ENCODE measurements at places on chromosomes 1 and 21.

DNA sequence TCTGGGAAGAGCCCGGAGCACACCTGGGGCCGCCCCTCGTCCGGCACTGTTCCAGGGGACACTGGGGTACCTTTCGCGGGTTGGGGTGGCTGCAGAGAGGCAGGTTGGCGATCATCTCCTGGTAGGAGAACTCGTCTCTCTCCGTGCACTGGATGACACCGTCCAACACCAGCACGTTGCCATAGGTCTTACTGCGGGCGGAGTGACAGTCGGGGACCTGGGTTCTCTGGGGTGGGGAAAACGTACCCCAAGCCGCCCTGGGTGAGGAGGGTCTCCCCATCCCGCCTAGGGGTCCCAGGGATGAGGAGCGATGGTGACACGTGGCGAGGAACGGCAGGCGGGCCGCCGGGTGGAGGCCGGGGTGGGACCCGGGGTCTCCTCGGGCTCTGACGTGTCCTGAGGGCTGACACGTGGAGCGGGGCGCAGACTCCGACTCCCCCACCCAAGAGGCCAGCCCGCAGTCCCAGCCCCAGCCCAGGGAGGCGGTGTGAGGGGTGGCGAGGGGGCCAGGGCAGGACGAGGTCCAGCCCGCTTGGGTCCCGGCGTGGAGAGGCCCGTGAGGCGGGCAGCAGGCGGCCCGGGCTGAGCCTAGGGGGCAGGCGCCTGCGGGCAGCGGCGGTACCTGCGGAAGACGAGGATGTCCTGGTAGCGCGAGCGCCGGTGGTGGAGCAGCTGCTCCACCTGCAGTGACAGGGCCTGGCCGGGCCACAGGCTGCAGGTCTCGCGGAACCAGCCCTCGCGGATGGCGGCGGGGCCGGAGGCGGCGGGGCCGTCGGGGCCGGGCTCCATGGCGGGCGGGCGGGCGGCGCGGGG lies 457 bp downstream of the SRM start:
- peak; percentile 11 for DNase-seq

DNA sequence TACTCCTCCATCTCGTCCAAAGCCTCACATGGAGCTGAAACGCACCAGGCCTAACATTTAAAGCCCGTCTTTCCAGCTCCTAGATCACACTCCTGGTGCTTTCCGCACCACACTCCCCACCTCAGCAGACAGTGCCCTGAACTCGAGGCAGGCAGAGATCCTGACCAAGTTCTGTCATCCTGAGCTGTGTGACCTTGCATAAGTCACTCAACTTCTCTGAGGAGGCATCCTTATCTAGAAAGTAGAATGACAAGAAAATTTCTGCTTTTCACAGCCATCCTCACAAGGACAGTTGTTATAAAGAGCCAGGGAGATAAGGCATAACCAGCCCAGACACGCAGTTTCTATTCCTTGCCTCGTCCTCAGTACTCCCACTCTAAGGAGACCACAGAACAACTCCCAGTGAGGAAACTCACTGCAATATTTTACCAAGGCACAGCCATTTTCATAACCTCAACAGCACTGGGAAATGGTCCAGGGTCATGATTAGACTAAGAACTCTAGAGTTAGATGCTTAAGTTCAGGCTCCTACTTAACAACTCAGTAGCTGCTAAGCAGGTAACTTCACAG lies 3.1 kb downstream of the LRP8 start:
- DNase-seq, result no peak

GRCh38 chr21:39022863-39023693 lies 160.2 kb downstream of the PSMG1 start:
- DNase-seq, result no peak

DNA sequence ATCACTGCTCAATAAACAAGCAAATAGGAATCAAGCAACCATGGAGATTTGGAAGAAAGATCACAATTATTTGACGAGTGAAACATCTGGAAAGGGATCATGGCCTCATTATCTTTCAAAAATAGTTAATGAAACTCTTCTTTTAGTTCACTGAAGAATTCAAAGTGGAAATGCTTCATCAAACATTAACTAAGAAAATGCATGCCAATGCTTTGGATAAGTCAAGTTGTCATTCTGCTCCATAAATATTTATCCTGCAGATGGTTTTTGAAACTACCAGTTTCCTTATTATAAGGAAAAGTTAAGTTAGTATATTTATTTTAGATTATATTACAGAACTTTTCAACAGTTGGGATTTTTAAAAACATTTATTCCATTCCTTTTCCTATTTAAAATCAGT lies 206.5 kb upstream of the ADGRL2 start:
- no peak for DNase-seq

DNA sequence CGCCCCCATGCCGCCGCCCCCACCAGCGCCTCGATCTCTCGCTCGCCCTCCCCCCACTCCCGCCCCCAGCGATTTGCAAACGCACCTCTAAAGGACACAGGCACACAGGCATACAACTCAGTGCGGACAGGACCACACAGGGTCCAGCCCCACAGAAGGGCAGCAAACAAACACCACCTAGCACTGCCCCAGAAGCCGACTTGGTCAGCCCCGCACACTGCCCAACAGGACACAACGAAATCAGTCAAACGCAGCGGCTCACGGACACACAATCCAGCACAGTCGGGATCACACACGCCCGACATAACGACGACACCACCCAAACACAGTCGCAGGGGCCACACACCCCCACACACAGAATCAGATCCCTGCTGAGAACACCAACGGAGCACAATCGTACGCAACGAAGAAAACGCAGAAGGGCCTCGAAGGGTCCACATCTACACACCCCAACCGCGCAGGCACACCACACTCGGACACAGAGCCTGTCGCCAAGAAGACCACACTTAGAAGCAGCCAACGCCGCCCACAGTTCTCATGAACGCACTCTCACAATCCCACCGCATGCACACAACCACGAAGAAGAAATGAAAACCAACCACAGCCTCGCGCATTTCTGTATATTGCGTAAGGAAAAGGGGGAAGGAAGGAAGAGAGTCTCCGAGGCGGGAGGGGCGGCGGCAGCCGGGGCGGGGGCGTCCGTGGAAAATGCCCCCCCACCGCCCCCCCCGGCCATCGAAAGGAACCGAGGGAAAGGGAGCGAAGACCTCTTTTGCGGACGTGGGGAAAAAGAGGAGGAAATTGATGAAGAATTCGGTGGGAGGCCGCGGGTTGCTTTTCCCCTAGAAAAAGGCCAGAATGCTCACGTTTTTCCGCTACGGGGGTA lies 481 bp downstream of the TAL1 start:
- no peak for DNase-seq

GRCh38 chr1:70990469-70991253 lies 57.0 kb downstream of the PTGER3 start:
- no peak for DNase-seq

- DNase-seq, result no peak
Observed at GRCh38 chr1:204418174-204419063, 6.8 kb upstream of the PPP1R15B start.

DNA sequence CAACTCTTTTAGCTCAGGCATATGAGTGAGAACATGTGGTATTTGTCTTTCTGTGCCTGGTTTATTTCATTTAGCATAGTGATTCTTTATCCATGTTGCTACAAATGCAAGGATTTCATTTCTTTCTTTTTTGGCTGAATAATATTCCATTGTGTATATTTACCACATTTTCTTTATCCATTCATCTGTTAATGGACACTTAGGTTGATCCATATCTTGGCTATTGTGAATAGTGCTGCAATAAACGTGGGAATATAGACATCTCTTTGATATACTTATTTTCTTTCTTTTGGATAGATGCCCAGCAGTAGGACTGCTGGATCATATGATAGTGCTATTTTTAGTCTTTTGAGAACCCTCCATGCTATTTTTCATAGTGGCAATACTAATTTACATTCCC lies 30.8 kb downstream of the ASB17 start:
- no peak for DNase-seq

GRCh38 chr1:177471244-177471643 lies 300.5 kb downstream of the BRINP2 start:
- no peak for DNase-seq

DNA sequence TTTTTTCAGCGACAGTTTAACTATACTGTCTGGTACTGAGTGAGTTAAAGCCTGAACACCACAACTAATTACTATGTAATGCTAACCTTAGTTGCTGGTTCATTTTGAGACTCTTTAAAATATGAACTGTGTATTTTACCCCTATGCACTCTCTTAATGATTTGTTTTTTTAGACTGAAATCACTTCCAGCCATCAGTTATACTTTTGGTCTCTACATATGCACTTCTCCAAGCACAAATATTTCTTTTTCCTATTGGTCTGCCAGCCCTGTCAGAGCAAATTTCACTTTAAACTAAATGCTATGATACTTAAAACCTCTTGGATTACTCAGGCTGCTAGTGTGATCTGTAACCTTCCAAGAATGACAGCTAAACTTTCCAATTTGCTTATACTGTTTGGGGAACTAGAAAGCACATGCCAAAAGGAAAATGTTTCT lies 38.1 kb upstream of the SCYL3 start:
- DNase-seq, result no peak

DNA sequence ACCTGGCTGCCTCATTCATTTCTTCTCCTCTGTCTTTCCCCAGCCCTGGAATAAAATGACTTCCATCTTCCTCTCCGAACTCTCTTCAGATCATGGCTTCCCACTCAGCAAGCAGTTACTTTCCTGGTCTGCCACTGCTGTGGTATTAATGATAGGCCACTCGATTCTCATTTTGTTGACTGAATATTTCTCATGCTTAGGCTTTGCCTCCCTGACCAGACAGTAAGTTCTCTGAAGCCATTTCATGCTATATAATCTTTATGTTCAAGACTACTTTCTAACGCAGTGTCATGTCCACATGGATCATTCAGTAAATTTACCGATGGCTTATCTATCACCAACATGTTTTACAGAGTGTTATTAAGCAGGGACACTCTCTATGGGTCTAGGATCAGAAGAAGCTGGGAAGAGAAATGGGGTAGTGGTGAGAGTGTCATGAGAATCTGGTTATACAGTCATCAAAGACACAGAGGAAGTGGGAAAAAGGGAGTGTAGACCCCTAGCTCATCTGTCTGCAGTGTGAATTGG lies 20.6 kb downstream of the RUNX1 start:
- no peak for DNase-seq

DNA sequence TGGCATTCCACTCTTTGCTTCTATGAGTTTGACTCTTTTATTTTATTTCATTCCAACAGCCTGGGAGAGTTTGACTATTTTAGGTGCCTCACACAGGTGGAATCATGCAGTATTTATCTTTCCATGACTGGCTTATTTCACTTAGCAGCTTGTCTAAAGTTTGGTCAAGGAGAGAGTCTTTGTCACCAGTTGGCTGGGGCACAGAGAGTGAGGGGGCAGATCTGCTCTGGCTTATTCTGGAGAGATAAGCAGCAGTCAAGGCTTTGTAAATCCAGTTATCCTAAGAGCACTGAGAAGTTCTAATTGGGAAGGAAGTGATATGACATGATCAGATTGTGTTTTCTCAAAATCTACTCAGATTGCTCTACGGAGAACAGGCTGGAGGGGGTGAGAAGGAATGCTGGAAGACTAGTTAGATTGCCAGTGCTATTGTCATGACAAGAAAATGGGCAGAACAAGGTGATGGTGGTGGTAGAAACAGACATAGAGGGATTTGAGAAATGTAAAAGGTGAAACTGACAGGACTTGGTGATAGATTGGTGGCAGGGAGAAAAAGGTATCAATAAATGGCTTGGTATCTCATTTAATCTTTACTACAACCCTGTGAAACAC lies 12.1 kb upstream of the CTTNBP2NL start:
- no peak for DNase-seq

DNA sequence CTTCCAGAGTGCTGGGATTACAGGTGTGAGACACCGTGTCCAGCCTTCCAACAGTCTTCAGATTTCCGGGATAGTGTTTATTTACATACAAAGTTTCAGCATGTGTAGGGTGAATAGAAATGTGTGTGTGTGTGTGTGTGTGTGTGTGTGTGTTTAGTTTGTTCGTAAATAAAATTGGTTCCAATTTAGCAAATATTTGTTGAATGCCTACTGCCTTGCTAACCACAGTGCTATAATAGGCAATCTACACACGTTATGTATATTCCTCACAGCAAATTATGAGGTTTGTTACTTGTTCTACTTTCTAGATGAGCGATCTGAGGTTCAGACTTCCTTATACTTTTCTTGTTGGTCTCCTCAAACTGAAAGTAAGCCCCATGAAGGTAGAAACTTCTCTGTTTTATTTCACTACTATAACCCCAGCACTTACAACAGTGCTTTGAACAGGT lies 32.8 kb upstream of the EPS15 start:
- no peak for DNase-seq

GRCh38 chr1:22959545-22960360 lies 12.9 kb downstream of the LACTBL1 start:
- no peak for DNase-seq

GRCh38 chr21:38838598-38839327 lies 33.0 kb downstream of the ETS2 start:
- DNase-seq, result no peak

DNA sequence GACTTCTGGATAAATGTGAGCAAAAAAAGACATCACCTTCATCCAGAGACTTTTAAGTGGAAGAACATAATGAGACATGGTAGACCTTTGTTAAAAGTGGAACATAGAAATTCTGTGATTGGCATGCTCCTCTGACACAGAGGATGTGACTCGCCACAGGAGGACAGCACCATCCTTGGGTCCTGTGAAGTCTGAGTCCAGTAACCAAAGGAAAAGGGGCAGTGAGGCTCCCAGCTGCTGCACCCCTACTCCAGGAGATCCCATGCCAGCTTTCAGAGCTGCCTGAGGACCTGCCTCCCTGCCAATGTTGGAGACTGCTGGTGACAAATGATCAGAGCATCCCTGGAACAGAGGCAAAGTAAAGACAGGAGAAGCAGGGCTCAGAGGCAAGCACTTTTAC lies 136.2 kb downstream of the BRINP2 start:
- no peak for DNase-seq

DNA sequence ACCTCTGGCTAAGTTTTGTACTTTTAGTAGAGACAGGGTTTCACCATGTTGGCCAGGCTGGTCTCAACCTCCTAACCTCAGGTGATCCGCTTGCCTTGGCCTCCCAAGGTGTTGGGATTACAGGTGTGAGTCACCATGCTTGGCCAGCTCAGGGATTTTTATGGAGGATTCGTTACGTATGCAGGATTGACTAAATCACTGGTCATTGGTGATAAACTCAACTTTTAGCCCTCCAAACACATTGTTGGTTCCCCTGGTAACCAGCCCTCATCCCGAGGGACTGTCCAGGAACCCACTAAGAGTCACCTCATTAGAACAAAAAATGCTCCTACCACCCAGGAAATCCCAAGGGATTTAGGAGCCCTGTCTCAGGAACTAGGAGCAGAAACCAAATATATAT lies 40.4 kb downstream of the ST3GAL3 start:
- no peak for DNase-seq

DNA sequence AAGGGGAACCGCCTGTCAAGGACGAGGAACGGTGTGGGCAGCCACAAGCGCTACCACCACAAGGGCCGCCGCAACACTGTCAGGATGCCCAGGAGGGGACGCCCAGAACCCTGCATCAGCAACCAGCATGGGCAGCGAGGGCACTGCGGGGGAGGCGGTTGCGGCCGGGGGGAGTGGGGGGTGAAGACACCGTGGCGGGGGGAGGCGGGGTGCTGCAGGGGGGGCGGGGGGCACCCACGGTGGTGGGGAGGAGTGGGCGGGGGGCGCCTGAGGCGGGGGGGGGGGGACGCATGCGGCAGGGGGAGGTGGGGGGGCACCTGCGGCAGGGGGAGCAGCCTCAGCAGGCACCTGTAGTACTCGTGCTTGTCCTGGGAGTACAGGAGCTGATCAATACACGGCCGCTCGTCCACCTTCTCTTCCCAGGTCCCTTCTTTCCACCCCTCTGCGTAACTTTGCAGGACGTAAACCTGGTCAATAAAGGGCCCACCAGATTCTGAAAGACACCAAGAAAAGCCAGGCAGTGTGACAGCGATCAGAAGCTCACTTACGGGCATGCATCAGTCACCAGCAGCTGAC lies 4.6 kb downstream of the POFUT2 start:
- no peak for DNase-seq

Measured in activated CD8-positive, alpha-beta memory T cell treated with anti-CD3 and anti-CD28 coated beads for 1 hour (primary cell).